ENCODE measurements at places on chromosomes 5 and 9.

- DNase-seq, result no peak
Observed at GRCh38 chr5:64163746-64164145, 1.9 kb upstream of the RNF180 start.

GRCh38 chr9:37229882-37230482, 109.6 kb downstream of the ZCCHC7 start:
- no peak for DNase-seq

GRCh38 chr5:66193419-66193818, 49.3 kb downstream of the SREK1 start:
- no peak for DNase-seq

DNA sequence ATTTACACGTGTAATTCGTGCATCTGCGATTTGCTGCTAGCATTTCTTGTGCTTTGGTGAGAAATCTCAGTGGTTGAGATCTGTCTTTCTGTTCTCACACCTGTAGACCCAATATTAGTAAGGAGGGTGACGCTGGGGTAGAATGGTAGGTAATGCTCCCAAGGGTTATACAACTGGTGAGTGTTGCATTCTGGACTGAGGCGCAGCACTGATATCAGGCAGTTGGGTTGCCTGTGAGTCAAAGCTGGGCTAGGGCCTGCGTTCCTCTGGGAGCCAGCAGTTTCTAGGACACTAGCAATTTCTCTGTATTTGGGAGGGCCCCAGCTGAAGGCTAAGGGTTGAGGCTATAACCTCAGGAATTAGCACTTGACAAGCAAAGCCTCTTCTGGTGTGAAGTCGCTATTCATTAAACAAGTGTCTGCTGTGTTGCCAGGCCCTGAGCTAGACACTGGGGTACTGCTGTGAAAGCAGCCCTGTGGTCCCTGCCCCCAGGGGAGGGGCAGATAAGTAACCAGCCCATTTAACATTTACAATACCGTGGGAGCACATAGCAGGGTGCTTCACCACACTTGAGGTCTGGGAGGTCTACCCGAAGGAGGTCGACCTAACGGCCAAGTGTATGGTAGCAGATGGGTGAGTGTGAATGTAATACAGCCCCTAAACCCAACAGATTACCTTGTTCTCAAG, 28.7 kb downstream of the LARP1 start:
- DNase-seq, result no peak

DNA sequence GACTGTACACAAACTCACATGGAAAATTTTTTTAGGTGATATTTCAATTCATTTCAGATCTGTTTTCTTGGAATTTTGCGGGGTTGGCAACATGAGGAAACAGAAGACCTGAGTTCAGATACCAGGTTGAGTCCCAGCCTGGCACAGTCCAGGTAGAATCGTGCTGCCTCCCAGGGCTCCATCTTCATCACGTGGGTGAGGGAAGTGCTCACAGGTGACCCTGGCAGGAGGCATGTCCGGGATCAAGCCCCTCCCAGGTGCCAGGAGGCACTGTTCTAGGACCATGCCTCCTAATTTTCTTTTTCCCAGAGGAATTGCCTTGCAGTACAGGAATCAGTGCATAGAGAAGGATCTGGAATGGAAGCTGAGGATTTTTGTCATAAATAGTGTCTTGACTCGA, 318.3 kb upstream of the IRX4 start:
- no peak for DNase-seq

- DNase-seq, result no peak
Observed at GRCh38 chr5:5767286-5767928, 344.9 kb downstream of the ICE1 start.

DNA sequence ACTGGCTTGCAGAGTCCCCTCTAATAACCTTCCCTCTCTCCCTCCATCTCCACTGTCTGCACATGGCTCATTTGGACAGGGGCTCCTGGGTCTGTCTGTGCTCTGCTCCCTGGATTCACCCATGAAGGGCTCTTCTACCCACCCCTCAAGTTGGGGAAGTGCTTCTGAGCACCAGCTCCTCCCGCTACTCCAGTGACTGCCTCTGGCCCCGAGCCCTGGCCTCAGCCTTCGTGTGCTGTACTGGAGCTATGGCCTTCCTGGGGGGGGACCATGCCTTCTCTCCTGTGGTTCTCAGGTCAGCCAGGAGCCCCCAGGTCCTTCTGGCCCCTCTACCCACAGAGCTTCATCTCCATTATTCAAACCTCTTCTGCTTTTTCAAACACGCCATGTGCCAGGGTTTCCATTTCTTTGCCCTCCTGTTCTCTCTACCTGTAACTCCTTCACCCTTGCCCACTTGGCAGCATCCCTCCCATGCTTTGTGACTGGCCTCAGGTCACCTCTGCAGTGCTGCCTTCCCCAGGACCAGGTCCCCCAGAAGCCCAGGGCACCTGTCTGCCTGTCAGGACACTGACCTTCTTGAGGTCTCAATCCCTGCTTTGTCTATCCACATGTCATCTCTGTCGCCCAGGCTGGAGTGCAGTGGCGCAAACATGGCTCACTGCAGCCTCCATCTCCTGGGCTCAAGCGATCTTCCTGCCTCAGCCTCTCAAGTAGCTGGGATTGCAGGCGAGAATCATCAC, 9.5 kb downstream of the SH3PXD2B start:
- DNase-seq, result no peak

DNA sequence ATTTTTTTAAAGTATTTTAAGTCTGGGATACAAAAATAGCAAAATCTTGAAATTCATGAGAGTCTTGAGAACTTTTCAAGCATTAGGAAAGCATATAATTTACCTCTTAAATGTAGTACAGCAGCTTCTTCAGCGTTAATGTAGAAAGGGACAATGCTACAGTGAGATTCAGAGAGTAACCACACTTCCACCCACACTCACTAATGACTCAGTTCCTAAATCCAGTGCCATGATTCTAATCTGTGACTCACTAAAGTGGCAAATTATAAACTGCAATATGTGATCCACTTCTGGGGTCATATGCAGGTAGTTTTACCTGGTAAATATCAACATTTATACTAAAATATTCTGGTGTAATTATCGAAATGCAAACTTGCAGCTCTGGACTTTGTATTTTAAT, 434.5 kb upstream of the TUSC1 start:
- no peak for DNase-seq

DNA sequence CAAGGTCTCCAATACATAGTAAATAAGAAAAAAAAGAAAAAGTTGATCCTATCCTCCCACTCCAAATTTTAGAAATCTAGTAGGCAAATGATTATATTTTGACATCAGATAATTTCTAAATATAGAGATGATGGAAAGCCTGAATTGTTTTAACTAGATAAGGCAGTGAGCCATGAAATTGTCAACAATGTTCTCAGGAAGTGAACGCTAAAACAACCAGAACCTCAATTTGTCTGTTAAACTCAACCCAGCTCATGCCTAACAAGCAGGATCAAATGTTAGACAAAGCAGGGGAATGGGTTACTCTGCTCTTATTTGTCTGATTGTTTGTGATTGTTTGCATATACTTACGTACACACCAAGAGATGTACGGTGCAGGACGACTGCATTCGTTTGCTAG, 49.2 kb downstream of the ESM1 start:
- DNase-seq, result no peak
